ENCODE measurements at places on chromosomes 3 and 15. TPM values are rescaled to one million over a fixed set of nuclear protein-coding genes. Genes with fewer than 3 reads are reported as not detected.

GRCh38 chr3:145518639-145519038 lies 642.3 kb downstream of the PLOD2 start:
- DNase-seq, result no peak

The SCAANT1 gene
- not detected for total RNA-seq

- no peak for DNase-seq
Observed at GRCh38 chr3:66220066-66220465, 735 bp upstream of the SLC25A26 start.

DNA sequence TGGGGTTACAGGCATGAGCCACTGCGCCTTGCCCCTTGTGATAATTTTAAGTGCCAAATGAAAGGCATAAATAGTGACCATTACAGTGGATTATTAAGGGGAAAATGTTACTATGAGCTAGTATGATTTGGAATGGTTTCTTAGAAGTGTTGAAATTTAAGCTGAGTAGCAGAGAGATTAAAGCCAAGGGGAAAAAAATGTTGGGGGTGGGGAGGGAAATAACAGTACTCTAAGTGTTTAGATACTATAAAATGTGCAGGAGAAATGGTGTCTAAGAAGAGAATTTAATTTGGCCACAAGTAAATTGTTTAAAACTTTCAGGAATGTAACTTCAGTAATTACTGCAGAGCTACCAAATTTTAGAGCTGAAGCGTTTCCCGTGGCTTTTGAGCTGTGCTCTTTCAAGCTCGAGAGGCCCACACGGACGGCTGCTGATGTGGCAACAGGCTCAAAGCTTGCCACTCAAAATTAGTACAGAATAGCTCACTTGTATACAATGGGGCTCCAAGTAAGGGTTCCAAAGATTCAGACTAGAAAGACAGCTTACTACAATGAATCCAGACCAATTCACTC lies 23.9 kb upstream of the SLC12A8 start:
- DNase-seq, result no peak

DNA sequence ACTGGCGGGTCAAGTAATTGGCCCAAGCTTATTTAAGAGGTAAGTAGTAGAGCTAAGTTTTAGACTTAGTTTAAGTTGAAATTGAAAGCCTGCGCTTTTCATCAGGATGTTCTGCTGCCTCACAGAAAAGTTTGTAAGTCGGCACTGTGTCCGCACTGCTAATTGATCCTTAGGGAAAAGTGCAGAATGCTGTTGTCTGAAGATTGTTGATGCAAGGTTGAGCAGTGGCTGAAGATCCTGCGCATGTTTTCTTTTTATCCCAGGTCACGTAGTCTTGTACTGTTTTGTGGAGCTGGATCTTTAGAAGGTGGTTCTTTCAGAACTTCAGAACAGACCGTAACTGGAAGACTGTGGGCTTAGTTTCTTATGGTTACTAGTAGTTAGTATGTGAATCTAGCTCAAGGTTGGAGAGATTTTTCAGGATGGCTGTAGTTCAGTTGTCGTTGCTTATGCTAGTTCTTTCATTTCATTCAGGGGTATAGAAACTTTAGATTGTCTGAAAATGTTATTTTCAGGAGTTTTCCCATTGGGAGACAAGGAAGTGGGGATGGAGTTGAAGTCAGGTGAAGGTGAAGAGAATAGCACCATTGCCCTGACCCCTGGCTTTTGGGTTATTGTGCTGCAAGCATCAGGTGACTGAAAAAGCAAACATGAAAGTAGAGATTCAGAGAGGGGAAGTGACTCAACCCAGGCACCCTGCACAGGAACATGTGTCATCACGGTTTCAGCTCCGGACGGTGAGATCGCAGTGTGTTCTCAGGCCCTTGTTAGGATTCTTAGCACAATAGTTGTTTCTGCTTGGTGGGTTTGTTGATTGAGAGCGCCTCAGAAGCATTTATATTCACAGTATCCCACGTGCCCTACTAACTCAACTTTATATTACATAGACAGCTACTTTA lies 32.8 kb downstream of the AKAP13 start:
- DNase-seq, result peak; percentile 89

DNA sequence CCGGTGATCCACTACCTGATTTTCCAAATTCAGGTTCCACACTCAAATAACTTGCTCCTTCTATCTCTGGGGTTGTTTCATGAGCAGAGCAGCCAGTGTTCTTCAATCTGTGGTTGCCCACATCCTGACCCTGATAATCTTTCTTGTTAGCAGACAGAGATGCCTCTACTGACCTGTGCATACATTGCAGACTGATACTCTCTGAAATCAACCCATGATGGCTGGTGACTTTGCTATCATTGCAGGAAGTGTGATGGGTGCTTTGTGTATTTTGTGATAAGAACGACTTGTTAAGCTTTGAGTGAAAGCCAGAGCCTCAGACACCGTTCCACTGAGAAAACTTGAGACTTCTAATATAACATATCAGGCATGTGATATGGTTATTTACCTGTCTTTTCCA lies 39.9 kb downstream of the GATM start:
- no peak for DNase-seq

DNA sequence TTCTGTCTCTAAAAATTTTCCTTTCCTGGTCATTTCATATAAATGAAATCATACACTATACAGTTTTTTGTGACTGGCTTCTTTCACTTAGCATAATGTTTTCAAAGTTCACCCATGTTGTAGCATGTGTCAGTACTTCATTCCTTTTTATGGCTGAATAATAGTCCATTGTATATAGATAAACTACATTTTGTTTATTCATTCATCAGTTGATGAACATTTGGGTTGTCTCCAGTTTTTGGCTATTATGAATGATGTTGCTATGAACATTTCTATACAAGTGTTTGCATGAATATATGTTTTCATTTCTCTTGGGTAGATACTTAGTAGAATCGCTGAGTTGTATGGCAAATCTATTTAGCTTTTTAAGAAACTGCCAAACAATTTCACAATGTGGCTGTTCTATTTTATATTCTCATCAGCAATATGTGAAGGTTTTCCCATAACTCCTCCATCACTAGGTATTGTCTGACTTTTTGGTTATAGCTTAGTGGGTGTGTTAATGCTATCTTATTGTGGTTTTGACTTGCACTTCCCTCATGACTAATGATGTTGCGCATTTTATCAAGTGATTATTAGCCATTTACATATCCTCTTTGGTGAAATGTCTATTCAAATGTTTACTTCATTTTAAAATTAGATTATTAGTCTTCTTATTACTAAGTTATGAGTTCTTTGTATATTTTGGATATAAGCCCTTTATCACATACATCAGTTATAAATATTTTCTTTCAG lies 21.7 kb upstream of the AP4E1 start:
- DNase-seq, result no peak

The ALS2CL gene
- 5.4 TPM for total RNA-seq

DNA sequence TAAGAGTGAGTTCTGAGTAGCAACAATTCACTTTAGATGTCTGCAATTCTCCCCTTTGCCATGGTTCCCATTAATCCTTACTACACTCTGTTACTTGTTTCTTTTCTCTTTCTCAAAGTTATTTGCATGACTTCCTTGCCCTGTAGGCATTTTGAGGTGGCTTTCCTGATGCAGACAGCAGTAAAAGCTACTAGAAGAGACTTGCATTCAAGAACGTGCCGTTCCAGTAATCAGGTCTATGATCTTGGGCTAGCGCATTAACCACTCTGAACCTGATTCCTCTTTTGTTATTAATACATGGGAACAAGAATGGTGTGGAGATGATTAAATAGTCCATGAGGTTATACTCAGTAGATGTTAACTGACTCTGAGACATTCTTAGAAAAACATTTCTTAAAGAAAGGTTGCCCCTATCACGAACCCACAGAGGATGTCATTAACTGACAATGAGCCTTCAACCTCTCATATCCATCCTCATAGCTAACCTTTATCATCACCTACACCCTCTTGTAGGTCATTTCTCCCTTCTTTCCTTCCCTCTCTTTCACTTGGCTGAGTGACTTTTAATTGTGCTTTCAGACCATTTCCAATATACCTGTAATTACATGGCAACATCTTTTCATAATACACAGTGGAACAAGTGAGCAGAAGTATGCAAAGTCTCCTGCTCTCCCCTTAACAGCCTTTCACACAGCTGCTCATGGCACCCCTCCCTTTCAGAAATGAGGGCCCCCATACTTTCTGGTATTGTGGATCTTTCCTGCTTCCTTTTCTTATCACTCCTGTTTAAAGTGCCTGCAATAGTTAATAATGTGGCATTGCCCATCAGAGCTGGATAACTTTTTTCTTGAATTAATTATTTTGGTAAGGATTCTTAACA lies 175.9 kb downstream of the CHST2 start:
- DNase-seq, result no peak

DNA sequence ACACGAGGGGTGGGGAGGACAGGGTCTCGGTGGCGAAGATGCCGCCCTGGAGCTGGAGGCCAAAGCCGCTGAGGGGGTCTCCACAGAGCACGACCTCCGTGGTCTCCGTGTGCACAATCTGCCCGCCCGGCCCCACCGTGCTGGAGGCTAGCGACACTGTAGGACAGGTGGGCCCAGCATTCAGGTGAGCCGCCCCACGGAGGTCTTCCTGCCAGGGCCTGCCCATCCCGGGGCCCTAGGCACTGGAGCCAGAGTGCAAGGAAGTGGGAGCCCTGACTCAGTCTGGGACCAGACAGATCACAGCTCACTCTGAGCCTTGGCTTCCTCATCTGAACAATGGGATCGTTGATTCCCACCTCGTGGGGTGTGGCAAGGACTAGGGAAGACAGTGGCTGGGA lies 25.8 kb downstream of the GRIP2 start:
- no peak for DNase-seq

- DNase-seq, result no peak
Observed at GRCh38 chr3:151415289-151415688, 30.7 kb upstream of the P2RY12 start.

GRCh38 chr3:2656806-2657777 lies 453.1 kb downstream of the IL5RA start:
- DNase-seq, result no peak

GRCh38 chr3:177424521-177424920 lies 227.2 kb upstream of the TBL1XR1 start:
- no peak for DNase-seq

The PCOLCE2 gene
- 6.7 TPM for total RNA-seq

DNA sequence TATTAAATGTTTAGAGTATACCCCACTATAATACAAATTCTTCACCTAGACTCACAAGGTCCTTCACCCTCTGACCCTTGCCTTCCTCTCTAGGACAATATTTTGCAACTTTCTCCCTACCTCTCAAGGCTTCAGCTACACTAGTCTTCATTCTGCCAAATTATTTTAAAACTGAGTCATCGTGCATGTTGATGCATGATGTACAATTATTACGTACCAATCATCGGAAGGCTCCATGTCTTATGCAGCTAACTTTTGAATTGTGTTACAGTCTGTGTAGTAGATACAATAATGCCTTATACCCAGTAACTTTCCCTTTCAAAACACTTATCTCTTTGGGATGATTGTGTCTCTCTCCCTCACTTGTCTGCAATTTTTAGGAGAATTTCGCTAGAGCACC lies 98.5 kb upstream of the ROBO2 start:
- no peak for DNase-seq

DNA sequence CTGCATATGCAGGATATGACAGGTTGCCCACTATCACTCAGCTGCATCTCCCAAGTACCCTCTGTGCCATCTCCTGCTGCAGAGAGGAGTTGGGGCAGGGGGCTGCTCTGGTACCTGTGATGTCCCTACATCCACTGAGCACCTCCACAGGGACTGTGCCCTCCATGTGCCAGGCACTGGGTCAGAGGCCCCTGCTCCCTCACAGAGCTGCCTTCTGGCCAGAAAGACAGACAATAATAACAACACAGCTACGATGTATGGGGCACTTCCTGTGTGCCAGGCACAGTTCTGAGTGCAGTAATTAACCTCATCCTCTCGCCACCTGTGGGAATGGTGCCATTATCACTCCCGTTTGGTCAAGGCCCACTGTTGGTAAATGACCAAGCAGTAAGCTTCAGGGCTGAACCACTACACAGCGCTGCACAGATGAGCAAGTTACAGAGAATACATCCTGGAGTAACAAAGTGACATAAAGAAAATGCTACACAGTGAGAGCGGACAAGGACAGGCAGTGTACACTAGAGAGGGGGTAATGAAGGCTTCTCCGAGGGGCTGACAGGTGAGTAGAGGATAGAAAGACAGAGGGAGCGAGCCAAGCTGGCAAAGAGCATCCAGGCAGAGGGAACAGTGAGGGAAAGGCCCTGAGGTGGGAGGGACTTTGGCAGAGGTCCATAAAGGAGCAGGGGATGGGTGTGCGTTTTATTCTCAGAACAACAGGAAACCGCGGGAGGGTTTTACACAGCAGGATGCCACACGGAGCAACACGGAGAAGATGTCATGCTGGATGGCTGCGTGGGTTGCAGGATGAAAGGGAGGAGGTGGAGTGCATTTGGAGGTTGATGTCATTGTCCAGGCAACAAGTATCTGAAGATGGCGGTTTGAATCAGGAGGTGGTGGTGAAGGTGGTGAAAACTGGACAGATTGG lies 13.6 kb downstream of the WNT7A start:
- DNase-seq, result peak; percentile 59

The PYDC2 gene
- total RNA-seq, result not detected

The FSD2 gene
- not detected for total RNA-seq

- DNase-seq, result no peak
Observed at GRCh38 chr3:175410251-175410650, 551.1 kb downstream of the NAALADL2 start.

The GABRR3 gene
- total RNA-seq, result not detected

DNA sequence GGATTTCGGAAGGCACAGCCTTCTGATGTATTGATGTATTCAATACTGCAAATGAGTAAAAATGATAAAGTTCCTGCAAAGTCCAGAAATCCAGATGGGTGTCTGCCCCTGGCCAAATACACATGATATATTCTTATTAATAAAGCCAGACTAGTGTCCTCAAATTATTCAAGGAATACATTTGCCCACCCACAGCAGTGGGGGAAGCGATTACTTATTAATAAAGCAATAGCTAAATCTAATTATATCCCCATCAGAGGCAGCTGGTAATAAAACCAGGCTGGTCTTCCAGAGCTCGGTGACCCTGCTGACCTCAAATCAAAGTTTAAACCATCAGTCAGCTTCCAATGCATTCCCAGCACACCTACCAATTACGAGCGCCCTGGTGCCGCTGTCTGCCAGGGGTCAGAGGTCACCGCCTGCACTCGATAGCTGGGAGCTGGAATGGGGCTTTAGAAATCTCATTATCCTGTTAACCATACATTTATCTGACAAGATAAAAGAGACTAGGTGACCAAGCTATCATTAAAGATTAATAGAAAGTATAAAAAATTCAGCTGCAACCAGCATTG lies 330.3 kb downstream of the UACA start:
- no peak for DNase-seq

GRCh38 chr3:31980530-31981205 lies 394 bp downstream of the OSBPL10 start:
- peak; percentile 52 for DNase-seq
